ENCODE measurements at places on chromosomes 3 and 15.

- no peak for DNase-seq
Observed at GRCh38 chr3:71863563-71864190, 78.7 kb upstream of the PROK2 start.

DNA sequence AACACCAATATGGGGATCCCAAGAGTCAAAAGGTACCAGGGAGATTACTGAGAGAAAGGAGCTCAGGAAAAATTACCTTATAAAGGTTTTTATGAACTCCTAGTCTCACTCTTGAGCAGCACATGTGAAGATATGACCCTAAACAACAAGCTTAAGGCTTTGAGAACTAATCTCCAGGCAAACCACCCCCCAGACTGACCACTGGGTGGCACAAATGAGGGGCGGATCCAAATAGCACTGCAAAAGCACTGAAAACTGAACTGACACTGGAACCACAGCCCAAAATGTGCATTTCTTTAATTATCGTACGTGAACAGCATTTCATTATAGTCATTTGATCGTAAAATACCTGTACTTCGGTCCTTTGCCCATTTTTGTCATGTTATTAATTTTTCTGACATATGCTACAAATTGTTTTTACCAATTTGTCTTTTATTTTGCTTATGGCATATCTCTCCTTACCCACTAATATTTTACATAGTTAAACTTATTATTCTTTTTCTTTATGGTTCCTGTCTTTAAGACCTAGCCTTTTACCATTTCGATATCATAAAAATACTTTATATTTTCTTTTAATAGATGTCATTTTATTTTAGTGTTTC lies 31.5 kb upstream of the TFDP2 start:
- no peak for DNase-seq

- DNase-seq, result no peak
Observed at GRCh38 chr15:98755781-98756180, 107.4 kb downstream of the IGF1R start.

GRCh38 chr3:4687167-4687566 lies 194.0 kb downstream of the ITPR1 start:
- no peak for DNase-seq

DNA sequence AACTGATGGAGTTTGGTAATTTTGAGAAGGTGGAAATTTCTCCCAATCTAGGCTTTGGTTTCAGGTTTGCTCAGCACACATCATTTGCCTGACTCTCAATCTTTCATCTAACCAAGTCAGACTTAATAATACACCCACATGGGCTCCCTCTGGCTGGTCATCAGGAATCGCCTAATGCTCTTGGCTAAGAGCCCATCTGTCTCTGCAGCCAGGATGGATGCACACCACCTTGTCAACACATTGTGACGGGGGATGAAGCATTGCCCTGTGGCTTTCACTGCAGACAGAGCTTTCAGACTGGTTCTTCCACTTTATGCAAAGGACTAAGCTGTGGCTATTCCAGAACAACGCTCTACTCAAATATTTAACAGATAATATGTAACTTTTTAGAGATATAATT lies 3.0 kb upstream of the HDGFL3 start:
- no peak for DNase-seq

- no peak for DNase-seq
Observed at GRCh38 chr15:90500171-90500570, 29.6 kb upstream of the CRTC3 start.

- no peak for DNase-seq
Observed at GRCh38 chr15:63849906-63850305, 16.2 kb upstream of the HERC1 start.

DNA sequence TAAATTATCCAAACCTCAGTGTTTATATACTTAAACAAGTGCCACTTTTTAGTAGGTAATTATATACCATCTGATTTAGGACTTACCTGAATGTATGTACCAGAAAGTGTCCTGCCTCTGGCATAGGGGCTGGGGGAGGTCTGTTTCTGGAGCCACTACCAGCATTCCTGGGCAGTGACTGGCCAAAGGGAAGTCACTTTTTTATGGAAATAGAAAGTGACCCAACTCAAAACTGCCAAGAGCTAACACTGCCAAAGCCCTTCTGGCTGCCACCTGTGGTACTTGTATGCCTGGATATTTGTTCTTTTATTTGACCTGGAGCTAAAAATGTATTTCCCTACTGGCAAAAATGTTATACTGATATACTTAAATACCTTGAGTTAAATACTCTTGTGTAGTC lies 42.7 kb downstream of the ESYT3 start:
- no peak for DNase-seq

DNA sequence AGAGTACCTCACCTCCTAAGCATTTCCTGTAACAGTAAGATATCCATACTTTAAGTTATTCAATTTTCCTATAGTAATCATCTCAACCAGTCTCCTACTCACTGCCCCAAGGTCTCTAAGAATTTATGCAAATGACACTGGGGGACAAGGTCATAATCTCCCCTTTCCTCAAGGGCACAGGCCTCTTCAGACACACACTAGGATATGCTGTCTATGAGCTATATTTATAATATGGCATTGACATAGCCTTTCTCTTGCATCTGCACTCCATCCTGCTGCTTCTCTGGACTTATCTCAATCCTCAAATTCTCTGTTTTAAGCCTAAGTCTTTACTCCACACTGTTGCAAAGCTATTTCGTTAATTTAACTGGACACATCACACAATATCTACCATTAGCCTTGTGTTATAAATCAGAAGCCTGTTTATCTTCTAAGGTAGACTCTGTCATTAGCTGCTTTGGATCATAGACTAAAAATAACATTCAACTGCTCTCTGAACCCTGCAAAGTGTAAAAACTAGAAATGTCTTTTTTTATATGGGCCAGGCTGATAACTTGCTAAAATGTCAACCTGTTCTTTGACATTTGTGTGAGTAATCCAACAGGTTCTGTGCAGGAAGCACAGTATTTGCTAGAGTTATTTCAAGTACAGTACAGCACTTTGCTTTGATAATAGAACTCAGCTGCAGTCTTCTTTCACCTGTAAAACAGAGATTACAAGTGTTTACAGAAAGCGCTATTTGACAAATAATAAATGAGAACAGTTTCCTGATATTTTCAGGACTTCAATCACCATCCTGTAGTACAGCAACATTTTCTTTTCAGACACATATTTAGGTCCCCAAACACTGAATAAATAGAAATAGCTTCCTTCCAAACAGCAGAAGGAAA lies 17.8 kb upstream of the SEC62 start:
- no peak for DNase-seq

GRCh38 chr3:177334803-177335202 lies 137.5 kb upstream of the TBL1XR1 start:
- no peak for DNase-seq

GRCh38 chr15:95208988-95209387 lies 977.6 kb downstream of the MCTP2 start:
- DNase-seq, result no peak

DNA sequence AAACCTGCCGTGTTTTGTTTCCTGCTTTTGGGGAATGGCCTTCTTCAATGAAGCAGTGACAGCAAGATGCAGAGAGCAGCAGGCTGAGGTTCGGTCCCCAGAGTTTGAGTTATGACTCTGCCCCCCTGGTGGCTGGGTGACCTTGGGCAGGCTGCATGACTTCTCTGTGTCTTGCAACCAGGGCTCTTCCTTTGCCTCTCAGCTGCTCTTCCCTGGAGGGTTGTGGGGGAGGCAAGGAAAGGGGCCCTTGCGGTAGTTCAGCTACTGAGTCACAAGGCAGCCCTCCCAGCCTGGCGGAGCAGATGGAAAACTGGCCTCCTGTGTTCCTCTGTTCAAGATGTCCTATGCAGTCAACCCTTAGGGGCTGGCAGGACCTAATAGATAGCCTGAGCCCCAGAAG lies 17.1 kb downstream of the CTXND1 start:
- DNase-seq, result no peak

GRCh38 chr15:64343841-64344240 lies 12.1 kb downstream of the CSNK1G1 start:
- no peak for DNase-seq

DNA sequence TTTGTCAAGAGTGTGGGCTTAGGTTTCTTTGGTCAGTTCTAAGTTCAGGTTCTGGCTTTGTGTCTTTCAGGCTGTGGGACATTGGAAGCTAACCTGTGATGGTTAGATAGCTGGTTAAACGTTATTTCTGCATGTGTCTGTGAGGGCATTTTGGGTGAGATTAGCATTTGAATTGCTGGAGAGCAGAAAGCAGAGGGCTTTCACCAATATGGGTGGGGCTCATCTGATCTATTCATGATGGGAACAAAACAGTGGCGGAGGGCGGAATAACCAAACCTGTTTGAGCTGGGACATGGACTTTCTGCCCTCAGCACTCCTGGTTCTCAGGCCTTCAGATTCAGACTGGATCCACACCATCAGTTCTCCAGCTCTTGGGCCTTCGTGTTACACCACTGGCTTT lies 195.4 kb downstream of the KLF13 start:
- no peak for DNase-seq

GRCh38 chr15:92113832-92114231 lies 260.3 kb downstream of the SLCO3A1 start:
- DNase-seq, result no peak

DNA sequence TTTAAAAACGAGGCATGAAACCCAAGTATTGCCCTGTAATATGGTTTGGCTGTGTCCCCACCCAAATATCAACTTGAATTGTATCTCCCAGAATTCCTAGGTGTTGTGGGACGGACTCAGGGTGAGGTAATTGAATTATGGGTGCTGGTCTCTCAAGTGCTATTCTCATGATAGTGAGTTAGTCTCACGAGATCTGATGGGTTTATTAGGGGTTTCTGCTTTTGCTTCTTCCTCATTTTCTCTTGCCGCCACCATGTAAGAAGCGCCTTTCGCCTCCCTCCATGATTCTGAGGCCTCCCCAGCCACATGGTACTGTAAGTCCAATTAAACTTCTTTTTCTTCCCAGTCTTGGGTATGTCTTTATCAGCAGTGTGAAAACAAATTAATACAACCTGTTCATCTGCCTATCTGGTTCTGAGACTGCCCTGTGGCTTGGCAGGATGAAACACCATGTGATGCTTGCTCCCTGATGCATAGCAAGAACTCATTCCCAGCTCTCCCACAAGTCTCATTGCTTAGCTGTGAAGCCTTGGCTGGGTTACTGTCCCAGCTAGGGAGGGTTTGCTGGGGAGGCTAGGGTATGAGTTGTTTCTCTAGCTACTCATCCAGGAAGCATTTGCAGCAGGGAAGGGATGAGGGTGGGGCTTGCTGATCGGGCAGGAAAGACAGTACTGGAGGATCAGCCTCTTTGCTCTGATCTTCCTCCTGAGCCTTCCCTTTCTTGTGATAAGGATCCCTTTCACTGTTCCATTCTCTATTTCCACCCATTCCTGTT lies 3.7 kb upstream of the SQOR start:
- no peak for DNase-seq

- DNase-seq, result no peak
Observed at GRCh38 chr3:195524171-195524896, 18.8 kb downstream of the PPP1R2 start.

DNA sequence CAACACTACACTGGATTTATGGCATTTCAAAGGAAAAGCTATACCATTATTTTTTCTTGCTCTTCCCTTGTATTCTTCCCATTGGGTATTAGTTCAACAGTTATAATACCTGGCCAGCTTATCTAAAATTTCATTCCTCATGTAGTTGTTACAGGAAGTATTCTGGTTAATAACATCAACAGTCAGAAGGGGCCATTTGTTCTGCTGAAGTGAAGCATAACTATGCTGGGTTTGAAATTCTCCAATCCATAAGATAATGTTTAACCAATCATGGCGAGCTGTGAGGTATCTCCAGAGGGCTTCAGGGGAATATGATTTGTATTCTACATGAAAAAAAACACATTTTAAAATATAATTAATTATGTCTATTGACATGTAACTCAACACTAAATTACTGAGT lies 43.4 kb downstream of the SPG11 start:
- no peak for DNase-seq
